CD4-positive, alpha-beta T cell treated with Interleukin-17A for 4 hours (primary cell): ENCODE measurements at places on chromosomes 7 and 10.

GRCh38 chr7:18550574-18550973 lies 55.0 kb downstream of the HDAC9 start:
- no peak for DNase-seq

DNA sequence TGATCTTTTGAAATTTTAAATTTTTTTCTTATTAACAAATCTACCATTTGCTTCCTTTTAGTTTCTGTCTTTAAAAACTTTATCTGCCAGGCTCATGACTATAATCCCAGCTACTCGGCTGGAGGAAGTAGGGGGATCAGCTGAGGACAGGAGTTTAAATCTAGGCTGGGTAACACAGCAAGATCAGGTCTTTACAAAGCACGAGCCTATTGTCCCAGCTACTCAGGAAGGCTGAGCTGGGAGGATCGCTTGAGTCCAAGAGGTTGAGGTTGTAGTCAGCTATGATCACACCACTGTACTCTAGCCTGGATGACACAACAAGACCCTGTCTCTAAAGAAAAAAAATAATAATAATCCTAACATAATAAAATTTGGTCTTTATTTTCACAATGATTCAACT lies 17.5 kb downstream of the DPY19L1 start:
- no peak for DNase-seq

DNA sequence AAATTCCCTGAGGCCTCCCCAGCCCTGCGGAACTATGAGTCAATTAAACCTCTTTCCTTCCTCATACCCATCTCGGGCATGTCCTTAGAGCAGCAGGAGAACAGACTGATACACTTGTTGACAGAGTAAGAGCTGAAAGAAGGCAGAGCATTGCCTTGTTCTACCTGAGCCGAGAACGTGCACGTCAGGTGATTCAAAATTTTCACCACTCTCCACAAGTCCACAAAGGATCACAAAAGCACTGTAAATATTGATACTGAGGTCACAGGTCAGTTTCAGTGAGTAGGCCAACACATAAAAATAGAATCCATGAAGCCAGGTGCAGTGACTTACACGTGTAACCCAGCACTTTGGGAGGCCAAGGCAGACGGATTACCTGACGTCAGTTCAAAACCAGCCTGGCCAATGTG lies 27.8 kb downstream of the DCLRE1C start:
- DNase-seq = no peak

DNA sequence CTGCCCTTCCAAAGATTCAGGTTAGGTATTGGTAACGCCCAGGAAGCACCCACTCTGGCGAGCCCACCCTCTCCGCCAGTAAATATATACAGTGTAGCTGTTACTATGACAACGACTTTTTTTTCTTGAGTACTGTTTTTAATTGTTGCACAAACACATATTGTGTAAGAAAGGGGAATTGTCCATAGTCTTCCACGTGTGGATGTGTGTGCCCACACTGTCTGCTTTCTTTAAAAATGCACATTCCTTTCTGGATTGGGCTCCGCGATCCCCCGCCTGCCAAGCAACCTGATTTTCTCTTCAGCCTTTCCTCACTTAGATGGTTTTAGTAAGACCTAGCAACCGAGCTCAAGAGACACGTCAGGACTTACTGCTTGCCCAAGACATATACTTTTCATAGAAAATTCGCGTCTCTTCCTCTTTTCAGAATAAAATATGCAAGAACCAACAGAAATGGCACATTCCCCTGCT lies 247.8 kb downstream of the EBF3 start:
- DNase-seq = no peak

- DNase-seq = no peak
Measured at GRCh38 chr7:117411539-117411938, 15.8 kb downstream of the ASZ1 start.

GRCh38 chr7:134134004-134134403 lies 6.9 kb downstream of the LRGUK start:
- no peak for DNase-seq

DNA sequence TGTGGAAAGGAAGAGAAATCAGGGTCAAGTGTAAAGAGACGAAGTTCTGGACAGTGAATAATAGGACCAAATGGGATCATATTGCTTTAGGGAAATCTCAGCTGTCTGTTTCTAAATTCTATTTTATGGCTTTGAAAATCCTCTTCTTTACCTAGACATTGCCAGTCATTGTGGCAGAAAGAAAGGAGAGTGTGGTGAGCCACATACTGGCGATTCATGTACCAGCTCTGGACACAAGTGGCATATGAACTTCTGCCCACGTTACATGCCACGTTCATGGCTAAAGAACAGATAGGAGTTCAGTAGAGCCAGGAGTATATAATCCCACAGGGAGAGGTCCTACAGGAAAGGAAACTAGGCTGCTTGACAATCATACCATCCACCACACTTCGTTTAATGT lies 28.0 kb downstream of the STARD3NL start:
- no peak for DNase-seq
